Astrocyte of the cerebellum (primary cell): ENCODE measurements at places on chromosomes 5 and 9.

DNA sequence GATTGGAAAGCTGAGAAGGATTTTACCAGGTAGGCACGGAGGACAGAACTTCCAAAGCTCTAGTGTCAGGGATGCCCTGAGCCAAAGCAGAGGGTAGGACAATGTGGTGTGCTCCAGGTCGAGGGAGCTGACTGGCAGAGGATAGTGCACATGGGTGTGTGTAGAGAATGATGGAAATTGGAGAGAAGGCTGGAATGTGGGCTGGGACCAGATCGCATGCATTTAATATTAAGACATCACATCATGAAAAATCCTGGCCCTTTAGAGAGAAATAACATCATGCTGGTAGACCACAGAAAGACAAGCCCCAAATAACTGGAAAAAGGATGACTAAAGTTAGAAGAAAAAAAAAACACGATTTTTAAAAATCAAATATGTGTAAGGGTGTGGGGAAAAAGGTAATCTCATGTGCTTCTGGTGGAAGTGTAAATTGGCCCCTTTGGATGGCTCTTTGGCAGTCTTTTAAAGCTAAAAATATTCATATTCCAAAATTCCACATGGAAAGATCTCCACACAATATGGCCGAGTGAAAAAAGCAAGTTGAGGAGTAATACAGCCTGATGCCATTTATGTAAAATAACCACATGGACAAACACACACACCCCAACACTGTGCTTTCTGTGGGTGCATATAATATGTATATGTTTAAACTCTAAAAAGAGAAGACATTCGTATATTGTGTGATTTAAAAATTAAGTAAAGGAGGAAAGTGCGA is 67.0 kb upstream of the TGFBR1 start:
- DNase-seq, result no peak

- no peak for DNase-seq
Observed at GRCh38 chr5:84028093-84028492, 307.4 kb upstream of the HAPLN1 start.

DNA sequence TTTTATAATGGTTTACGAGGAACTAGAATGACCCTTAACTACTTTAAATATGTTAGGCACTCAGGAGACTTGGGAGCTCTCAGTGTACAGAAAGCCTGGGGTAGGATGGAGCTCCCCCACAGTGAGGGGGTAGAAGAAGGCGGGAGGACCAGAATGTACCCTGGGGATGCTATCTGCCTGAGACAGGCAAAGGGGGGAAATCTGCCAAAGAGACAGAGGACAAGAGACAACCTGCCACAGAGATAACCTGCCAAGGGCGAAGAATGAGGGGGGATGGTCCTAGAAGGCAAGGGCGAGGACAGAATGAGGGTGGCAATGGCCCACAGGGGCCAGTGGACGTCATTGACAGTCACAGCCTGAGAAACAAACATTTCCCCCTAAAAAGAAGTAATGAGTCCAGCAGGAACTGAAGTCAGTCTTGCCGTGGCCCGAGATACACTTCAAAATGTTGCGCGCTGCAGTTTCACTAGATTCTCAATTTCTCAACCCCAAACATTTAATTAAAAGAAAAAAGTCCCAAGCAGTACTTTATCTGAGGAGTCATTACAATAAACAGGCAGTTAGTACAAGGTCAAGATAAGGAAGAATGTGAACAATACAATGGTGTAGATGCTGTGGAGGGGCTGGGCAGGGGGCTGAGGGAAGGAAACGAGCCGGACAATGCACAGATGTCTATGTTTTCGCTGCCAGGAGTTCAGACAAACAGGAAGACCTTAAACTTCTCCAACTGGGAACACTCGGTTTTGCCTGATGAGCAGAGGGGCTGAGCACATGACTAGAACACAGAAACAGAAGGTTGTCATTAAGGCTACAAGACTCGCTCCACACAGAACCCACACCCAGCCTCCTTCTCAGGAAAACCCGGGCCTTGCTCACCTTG is 125.0 kb downstream of the LHFPL2 start:
- DNase-seq, result no peak

- DNase-seq, result no peak
Observed at GRCh38 chr9:136107953-136108647, 10.6 kb downstream of the TMEM250 start.

DNA sequence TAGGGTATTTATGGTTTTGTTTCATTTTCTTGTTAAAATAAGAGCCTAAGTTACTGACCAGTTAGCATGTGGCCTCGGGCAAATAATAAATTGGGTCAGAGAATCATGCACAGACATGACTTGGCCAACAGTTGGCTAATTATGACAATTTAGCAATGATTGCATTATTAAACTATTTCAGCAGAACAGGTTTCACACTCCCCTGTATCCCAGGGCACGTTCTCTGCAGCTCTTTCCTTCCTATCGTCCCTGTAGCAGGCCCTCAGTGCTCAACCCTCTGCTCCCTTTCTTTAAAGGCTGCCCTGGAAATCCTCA is 167.9 kb downstream of the TSSK1B start:
- DNase-seq, result no peak

DNA sequence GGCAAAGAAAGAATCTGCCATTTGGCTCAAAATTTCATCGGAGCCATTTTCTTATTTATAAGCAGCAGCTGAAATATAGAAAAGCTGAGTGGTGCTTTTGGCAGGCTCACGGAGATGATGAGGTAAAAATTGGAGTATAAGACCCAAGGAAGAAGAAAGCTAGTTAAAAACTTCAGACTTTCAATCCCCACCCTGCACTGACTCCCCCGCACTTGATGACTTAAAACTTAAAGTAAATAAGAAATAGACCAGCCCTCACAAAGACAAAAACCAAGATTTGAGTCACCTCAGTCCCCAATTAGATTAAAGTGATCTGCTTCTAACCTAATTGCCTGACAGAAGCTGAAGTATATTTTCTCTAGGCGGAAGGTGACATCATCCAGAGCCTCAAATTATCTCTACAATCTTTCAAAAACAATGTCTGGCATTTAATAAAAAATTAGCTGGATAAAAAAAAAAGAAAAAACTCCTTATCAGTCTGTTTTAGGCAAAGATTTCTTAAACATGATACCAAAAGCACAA is 124.0 kb upstream of the PJA2 start:
- no peak for DNase-seq

DNA sequence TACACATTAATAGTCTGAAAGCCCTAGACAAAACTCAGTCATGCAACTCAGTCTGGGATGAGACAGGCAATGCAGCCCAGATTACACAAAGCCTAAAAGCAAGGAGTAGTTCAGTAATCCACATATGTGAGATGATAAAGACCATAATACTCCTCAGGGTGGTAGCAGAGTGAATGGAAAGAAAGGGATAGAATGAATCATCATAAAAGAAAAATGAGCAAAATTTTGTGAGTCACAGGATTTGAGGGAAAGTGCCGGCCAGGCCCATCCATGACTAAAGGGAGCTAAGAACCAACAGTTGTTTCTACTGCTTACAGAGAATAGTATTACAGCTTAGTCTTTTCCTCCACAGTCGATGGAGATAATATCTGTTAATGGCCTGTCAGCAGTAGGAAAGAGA is 90.0 kb upstream of the POU5F2 start:
- peak; percentile 78 for DNase-seq

- DNase-seq, result no peak
Observed at GRCh38 chr5:139245637-139246339, 47.6 kb upstream of the SIL1 start.

- DNase-seq, result peak; percentile 76
Observed at GRCh38 chr5:159041444-159042198, 58.1 kb downstream of the EBF1 start.

- DNase-seq, result no peak
Observed at GRCh38 chr5:11043881-11044280, 282.8 kb upstream of the DAP start.

GRCh38 chr5:144120661-144121180 is 49.7 kb downstream of the YIPF5 start:
- no peak for DNase-seq

DNA sequence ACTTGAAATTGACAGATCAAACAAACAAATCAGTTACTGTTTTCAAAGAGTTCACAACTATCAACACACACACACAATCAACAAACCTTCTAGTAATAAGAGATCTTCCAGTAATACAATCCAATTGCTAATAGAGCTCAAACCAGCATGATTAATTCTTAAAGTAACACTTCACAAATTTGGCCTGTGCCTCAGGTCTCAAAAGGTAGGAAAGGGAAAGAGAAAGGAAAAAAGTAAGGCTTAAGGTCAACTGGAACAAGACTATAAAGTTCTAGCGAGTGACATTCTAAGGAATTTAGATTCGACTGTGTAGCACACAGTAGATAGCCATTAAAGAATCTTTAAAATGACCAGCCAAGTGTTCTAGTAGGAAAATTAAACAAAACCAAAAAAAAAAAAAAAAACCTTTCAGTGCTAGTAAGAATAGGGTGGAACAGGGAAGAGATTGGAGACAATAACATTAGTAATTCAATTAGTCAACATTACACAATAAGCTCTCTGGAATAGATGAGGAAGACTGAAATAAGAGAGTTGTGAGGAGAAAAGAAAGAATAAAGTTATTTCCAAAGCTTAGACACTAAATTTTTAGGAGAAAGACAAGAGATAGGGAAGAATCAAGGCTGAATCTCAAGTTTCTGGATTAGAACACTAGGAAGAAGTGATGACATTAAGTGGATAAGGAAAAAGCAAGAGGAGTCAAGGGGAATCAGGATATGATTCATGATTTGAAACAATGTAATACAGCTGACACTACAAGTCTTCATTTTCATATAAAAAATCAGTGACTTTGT is 86.1 kb downstream of the FBXL17 start:
- DNase-seq, result no peak

GRCh38 chr5:173488144-173488543 is 128.3 kb downstream of the BOD1 start:
- no peak for DNase-seq

DNA sequence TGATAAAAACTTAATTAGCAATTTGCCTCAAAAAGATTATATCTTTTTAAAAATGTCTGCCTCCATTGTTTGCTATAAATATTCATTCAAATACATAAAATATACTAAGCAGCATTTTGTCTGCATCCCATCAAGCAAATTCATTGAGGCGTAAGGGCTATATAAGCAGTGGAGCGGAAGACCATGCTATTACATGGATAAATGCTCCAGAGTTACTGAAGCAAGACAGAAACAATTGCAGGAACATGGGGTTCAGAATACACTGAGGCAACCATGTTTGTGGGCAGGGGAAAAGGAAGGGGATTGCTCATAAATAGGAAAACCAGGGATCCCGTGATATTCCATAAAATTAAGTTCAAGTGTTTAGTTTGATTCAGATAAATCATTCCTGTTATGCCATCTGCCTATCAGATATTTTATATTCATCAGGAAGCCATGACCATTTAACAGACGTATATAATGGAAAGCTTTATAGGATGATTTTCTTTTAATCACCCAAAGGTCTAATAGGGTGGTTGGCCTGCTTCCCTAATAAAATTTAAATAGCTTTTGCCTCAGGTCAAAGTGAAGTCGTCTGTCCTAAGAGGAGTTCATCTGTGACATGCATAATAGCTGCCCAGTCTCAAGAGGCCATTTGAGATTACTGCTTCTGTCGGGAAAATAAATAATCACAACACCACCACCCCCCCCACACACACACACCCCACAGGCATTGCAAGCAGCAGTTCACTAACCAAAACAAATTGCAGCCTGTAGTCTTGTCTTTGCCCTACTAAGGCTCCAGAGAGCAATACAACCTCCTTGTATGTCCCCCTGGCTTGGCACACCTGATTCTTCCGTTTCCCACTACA is 105.2 kb downstream of the RASEF start:
- DNase-seq, result peak; percentile 43

DNA sequence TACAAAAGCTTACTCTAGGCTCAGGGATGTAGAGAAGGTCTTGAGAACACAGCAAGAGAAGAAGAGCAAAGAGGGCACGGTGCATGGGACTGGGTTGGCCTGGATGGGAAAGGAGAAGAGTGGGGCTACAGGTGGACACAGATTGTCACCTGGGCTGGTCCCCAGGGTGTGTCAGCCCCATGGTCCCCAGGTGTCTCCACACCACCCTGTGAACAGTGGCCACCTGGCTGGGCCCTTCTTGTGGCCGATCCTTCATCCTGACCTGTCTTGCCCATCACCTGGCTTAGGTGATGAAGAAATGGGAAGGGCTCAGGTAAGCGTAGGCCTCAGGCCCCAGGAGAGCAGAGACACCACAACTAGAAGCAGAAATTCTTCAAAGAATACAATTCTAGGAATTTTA is 188.9 kb downstream of the TENT4A start:
- DNase-seq, result no peak

GRCh38 chr9:134221273-134222017 is 57.1 kb upstream of the RNU6ATAC start:
- DNase-seq, result no peak

DNA sequence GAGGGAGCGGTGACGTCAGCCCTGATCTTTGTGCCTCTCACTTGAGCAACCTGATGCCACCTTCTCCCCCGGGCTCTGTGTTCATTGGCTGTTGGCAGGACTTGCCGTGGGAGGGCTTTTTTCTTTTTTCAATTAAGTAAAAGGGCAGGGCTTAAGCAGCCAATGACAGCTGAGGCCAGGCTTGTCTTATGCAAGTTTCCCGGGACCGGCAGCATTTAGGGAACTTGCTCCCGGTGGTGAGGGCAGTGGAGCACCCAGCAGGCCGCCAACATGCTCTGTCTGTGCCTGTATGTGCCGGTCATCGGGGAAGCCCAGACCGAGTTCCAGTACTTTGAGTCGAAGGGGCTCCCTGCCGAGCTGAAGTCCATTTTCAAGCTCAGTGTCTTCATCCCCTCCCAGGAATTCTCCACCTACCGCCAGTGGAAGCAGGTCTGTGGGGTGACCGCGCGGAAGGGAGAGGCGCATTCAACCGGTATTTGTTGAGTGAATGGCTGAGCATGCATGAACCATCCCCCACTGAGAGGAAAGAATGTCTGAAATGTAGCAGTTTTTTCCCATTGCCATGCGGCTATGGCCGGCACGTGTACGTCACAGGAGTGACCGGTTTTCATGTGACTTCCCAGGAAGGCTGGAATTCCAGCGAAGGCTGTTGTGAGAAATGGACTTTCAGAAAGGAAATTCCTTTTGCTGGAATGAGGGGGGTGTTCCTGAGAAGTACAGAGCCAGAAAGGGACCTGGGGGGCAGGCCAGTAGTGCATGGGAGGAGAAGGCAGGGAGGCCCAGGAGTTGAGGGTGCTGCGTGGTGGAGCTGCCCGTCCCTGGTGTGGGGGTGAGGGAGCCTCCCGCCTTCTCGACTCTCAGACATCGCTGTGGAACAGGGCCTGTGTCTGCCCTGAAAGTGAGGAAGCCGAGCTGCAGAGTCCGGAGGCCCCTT is 29.0 kb downstream of the PTGES2 start:
- peak; percentile 95 for DNase-seq

GRCh38 chr5:95283761-95284571 is 928 bp downstream of the MCTP1 start:
- no peak for DNase-seq
